ENCODE measurements at places on chromosomes 11 and 22.

GRCh38 chr11:73965076-73965763 is 14.4 kb downstream of the DNAJB13 start:
- no peak for DNase-seq

- no peak for DNase-seq
These were observed 69.7 kb upstream of the ZBED5 start for GRCh38 chr11:10927538-10927937.

- peak; percentile 7 for DNase-seq
These were observed 22.4 kb downstream of the DUSP8 start for GRCh38 chr11:1549338-1550330.

- DNase-seq: no peak
These were observed 470 bp downstream of the NUMA1 start for GRCh38 chr11:72079819-72080325.

GRCh38 chr22:44956840-44957767 is 52.7 kb downstream of the PHF21B start:
- no peak for DNase-seq

DNA sequence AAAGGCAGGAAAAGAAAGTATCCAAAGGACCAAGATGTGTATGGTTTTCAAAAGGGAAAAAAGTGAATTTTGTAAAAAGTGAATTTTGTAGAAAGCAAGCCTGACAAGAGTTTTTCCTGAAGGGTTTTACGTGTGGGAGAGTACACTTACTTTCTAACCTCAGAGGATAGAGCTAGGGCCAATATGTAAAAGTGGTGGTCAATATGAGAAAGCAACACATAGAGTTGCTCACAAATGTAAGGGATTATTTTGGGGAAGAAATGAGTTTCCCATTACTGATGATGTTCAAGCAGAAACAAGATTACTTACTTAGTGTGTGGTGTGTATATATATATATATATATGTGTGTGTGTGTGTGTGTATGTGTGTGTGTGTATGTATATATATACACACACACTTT is 162.5 kb downstream of the SWAP70 start:
- DNase-seq: no peak

DNA sequence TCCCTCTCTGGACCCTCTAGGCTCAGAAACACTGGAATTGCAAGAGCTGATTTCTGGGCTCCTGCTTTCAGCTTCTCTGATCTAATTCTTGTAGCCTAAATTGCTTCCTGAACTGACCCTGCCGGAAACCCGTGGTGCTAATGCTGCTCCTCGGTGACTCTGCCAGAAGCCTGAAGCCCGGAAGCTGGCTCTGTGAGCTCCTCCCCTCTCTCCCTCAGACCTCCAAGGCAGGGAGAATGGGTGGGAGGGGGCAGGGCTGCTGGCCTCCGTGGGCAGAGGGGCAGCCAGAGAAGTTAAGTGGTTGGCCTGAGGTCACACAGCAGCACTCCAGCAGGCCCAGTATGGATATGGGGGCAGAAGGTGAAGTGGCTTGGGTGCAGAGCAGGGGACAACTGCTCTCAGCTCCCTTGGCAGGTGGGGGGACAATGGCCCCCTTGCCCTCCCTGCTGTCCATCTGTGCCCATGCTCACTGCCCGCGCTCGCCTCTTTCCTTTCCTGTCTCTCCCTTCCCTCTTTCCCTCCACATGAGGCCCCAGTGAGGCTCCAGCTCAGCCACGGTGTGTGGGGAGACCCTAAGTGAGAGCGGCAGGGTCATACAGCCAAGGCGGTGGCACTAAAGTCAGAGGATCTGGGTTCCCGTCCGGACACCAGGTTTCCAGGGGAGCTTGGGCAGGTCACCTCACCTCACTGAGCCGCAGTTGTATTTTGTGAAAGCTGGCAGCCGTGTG is 16.2 kb downstream of the CAPN5 start:
- DNase-seq: peak; percentile 64

DNA sequence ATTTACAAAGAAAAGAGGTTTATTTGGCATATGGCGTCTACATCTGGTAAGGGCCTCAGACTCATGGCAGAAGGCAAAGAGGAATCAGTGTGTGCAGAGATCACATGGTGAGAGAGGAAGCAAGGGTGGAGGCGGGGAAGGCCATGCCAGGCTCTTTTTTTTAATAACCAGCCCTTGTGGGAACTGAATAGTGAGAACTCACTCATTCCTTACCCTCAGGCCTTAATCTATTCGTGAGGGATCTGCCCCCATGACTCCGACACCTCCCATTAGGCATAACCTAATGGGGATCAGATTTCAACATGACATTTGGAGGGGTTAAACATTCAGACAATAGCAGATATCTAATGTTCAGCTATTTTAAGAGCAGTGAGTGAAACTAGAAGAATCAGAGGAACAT is 55.7 kb downstream of the ATM start:
- DNase-seq: peak; percentile 10

- DNase-seq: no peak
These were observed 28.5 kb downstream of the IMMP1L start for GRCh38 chr11:31480930-31481329.

DNA sequence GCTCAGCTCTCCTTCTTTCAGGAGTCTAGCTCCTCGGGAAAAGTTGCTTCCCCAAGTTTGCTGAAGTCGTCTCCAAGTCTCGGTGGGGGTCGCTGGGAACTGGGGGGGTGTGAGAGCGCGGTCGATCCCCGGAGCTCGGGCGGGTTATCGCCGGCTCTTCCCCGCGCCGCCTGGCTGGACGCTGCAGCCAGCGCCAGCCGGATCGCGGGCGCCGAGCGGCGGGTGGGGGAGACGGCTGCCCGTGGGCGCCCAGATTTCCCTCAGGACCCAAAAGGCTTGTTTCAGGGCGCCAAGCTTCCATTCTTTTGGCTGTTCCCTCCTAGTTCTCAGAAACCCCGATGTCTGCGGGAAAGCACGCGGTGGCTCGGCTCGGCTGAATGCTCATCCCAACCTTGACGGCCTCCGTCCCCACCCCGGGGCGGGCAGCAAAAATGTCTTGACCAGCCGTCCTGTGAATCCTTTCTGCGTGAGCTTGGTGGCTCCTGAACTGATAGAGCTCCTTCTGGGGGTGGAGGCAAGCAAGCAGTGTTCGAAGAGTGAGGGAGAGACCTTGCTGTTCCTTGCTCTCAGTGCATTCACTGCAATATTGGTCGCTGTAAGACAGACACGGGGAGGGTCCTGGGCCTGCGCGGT is 1.7 kb downstream of the ZBTB16 start:
- DNase-seq: no peak

DNA sequence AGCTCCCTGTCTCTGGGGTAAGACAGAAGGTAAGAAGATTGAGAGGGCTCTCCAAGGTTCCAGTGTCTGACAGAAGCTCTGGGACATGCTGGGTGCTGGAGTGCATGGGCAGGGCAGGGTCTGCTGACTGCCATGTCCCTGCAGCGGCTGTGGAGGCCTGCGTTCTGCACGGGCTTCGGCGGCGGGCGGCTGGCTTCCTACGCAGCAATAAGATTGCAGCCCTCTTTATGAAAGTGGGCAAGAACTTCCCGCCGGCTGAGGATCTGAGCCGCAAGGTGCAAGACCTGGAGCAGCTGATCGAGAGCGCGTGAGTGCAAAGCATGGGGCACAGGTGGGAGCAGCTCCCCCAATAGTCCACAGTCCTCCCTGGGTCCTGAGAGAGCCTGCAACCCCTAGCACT is 41.5 kb downstream of the SGSM1 start:
- DNase-seq: no peak

GRCh38 chr11:61793083-61793828 is 545 bp downstream of the FEN1 start:
- DNase-seq: no peak

GRCh38 chr11:11284481-11284880 is 68.6 kb downstream of the CSNK2A3 start:
- no peak for DNase-seq

DNA sequence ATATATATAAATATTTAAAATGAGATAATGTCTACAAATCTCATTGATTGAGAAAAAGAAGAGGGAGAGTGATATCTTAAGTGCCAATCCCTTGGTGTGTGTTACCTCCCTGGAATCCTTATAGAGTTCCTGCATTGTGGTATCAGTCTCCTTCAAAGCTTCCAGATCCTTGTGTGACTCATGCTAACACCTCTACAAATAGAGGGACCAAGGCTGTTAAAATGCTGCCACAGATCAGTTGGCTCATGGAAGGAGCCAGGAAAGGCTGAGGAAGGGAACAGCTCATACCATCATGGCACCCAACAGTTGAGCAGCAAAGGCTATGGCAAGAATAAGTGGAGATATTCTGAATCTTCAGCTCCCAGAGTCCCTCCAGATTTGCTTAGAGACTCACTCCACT is 163.6 kb upstream of the ISX start:
- no peak for DNase-seq

GRCh38 chr11:114244726-114245394 is 51.3 kb upstream of the NNMT start:
- DNase-seq: no peak

DNA sequence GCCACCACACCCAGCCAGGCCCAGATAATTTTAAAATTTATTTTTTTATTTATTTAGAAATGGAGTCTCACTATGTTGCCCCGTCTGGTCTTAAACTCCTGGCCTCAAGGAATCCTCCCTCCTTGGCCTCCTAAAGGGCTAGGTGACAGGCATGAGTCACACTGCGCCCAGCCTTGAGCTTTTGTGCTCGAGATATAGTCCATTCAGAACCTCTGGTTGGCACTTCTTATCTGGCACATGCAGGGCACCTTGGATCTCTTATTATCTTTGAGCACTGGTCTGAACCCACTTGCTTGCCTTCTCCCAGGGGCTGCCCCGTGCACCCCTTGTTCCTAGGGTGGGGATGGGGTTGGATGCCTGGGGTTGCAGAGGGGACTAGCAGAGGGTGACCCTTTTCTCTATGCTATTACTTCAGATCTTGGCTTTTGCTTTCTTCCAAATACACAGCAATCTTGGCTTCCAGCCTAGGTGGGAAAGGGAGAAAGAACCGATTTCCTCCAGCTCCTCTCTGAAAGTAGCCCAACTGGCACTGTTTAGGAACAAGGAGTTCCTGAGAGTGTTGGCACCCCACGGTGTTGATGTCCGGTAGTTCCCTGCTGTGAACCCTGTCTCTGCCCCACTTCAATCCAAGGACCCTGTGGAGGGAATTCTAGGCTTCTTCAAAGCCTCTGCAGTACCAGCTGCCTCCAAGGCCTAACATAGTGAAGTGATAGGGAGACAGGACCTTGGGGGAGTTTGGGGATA is 1.3 kb upstream of the SLC3A2 start:
- no peak for DNase-seq

- DNase-seq: no peak
These were observed 38.0 kb downstream of the ADAMTS15 start for GRCh38 chr11:130486391-130486836.

GRCh38 chr11:102560555-102561011 is 30.0 kb upstream of the MMP7 start:
- DNase-seq: peak; percentile 76

- no peak for DNase-seq
These were observed 4.0 kb downstream of the VWCE start for GRCh38 chr11:61290905-61291690.

GRCh38 chr11:59429924-59430516 is 3.8 kb upstream of the OR5A2 start:
- peak; percentile 77 for DNase-seq

- no peak for DNase-seq
These were observed 33.5 kb downstream of the GAB4 start for GRCh38 chr22:16974298-16975084.

DNA sequence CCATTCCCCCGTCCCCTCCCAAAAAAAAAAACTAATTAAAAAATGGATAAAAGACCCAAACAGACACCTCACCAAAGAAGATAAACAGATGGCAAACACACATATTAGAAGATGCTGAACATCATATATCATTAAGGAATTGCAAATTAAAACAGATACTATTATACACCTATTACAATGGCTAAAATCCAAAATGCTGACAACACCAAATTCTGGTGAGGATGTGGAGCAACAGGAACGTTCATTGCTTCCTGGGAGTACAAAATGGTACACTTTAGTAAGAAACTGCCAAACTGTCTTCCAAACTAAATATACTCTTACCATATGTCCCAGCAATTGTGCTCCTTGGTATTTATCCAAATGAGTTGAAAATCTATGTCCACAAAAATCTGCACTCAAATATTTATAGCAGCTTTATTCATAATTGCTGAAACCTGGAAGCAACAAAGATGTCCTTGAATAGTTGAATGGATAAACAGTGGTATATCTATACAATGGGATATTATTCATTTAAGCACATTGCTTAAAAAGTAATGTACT is 19.9 kb downstream of the NAGA start:
- no peak for DNase-seq

DNA sequence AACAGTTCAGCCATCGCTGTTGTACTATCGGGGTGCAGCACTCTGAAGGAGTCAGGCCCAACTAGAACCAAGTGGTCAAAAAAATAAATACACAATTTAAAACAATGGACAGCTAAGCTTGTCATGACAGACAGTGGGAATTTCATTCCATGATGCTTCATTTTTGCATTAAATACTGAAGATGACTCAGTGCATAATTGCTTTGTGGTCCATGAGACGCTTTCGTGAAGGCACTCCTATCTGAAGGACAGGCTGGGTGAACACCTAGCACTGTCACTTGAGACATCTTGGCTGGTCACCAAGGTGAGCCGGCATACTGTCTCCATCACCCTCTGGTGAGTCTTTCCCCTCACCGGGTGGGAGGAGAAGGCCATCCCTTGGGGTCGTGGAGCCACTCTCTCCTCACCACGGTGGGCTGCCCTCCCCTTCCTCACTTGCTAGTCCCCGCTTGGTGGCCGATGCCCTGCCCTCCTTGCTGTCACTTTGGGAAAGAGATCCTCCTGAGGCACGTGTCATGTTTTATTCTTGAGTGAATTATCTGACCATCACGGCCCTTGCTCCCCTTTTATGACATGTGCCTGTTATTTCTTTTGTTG is 4.9 kb upstream of the TESMIN start:
- no peak for DNase-seq

DNA sequence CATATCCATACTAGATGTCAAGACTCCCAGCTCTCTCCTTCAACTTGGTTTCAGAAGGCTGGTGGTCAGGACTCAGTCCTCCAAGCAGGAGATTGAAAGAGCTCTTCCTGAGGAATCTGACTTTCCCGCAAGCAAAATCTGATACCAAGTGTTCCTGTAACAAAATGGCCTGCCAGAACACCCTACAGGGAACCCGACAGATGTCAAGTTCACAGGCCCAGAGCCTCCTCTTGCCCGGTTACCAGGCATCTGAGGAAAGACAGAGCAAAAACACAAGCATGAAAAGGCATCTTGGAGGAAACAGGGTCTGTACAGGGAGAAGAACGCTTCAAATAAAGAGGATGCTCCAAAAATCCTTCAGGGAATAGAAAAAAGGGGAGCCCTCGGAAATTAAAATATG is 8.7 kb upstream of the KCNJ5 start:
- DNase-seq: no peak

DNA sequence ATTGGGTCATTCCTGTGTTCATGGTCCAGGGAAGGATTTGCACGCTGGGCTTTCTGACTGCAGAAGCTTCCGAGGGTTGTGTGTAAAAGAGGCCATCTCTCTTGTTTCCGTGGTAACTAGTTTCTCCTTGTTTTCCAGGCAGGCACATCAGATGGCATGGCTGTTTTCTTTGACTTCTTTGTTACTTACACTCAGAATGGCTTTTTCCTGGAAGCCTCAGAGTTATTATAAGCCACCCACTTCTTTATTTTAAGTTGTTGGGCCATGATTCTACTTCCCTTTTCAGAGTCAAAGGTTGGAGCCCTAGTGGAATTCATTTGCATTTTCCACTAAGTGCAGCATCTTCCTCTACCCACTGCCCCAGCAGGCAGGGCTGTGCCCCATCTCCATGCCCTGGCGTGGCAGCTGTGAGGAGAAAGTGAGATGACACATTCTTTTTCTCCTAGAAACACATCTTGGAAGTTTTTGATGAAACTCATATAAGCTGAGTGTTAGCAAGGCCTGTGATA is 94.9 kb downstream of the PRR5L start:
- DNase-seq: peak; percentile 92

- DNase-seq: no peak
These were observed 55.7 kb upstream of the PICALM start for GRCh38 chr11:86124251-86125233.
